CMK (cell line): ENCODE measurements at places on chromosomes 4 and X.

- DNase-seq, result no peak
Measured at GRCh38 chr4:164482758-164483157, 271.2 kb upstream of the SMIM31 start.

- no peak for DNase-seq
Measured at GRCh38 chrX:108362026-108362425, 76.2 kb downstream of the COL4A6 start.

DNA sequence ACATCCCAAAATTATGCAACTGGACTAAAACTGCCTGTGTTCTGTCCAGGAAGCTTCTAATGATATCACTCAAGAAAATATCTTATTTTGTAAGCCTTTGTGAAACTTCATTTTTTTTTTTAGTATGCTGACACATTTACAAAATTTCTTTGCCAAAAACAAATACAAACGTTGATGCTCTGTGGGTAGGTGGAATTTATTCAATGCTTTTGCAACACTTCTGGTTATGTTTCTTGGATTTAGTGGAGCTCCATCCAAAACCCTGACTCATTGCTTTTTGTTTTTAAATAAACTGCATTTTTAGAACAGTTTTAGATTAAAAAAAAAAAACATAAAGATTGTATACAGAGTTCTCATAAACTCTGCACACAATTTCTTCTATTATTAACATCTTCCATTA is 250.9 kb upstream of the MAOA start:
- no peak for DNase-seq

DNA sequence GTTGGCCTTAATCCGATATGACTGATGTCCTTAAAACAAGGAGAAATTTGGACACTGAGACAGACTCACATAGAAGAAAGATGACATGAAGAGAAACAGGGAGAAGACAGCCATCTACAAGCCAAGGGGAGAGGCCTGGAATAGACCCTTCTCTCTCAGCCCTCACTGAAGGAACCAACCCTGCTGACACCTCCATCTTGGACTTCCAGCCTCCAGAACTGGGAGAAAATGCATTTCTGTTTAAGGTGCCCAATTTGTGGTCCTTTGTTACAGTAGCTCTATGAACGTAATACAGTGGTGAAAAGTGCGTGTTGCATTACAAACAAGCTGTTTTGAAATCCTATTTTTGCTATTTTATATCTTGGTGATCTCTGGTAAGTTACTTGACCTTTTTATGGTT is 343.6 kb downstream of the ARHGAP10 start:
- no peak for DNase-seq

GRCh38 chrX:16750136-16750535 is 30.7 kb downstream of the SYAP1 start:
- no peak for DNase-seq

DNA sequence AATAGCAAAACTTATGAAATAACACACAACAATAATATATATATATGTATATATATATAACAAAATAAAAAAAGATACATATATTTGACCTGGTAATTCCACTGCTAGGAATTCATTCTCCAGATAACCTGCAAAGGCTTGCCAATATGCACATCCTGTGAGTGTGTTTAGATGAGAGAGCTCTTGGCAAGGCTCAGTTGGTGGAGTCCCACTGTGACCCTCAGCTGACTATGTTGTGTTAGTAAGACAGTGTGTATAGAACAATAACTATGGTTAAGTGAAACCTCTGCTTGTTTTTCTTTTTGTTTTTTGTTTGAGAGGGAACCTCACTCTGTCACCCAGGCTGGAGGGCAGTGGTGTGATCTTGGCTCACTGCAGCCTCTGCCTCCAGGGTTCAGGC is 39.5 kb upstream of the RBMX start:
- no peak for DNase-seq

- no peak for DNase-seq
Measured at GRCh38 chr4:98584265-98584664, 74.1 kb downstream of the TSPAN5 start.

DNA sequence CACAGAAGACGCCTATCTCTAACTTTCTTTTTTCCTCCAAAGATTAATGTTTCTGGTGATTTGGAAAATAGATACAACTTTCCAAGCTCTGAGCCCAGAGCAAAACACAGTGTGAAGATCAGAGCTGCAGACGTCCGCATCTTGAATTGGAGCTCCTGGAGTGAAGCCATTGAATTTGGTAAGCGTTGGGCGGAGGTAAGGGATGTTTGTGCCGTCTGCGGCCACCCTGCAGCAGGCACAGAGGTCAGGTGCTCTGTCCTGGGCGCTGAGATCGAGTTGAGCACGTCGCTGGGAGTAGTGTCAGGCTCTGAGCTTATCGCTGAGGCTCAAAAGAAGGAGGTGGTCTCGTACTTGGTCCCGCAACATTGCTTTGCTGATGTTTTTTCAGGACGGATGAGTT is 31.8 kb downstream of the CSF2RA start:
- no peak for DNase-seq

GRCh38 chrX:121010218-121010617 is 24.7 kb upstream of the CT47A1 start:
- no peak for DNase-seq

GRCh38 chrX:136453771-136454170 is 34.0 kb upstream of the BRS3 start:
- no peak for DNase-seq

GRCh38 chr4:109977854-109978501 is 65.3 kb downstream of the EGF start:
- no peak for DNase-seq
